Activated CD4-positive, alpha-beta T cell treated with anti-CD3 and anti-CD28 coated beads for 36 hours (primary cell): ENCODE measurements at places on chromosomes 4 and X.
A peak's percentile ranks its signal among the peaks of the same experiment; 100 is the strongest.

DNA sequence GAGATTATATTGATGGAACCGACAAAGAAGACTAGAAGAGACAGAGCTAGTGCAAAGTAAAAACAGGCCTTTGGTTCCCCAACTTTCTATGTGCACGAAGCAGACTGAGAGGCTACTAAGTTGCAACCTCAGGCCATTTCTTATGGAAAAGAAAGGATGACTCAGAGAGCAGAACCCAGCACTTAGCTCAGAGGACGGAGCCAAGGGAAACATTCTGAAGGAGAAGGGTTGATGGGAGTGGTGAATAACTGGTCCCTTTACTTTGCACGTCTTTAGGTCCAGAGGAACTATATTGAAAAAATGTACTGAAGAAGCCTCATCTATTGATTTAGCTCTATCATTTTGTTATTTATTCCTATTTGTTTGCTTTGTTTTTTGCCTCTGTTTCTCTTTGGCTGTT, 182.1 kb downstream of the CPE start:
- no peak for DNase-seq

DNA sequence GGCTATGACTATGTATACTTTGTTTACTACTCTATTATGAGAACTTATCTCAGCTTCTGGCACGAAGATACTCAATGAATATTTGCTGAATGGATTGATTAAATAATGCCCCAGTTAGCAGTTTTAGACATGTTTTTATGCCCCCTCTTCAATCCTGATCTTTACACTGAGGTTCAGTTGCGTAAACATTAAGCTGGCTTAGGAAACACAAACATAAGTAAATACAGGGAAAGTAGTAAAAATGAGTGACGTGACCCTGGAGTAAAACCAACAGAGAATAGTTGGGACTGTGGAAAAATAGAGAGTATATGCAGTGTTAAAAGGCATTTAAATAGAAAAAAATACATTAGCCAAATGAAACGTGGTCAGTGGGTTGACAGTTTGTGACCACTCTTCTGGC, 387.0 kb upstream of the ACTRT1 start:
- no peak for DNase-seq

DNA sequence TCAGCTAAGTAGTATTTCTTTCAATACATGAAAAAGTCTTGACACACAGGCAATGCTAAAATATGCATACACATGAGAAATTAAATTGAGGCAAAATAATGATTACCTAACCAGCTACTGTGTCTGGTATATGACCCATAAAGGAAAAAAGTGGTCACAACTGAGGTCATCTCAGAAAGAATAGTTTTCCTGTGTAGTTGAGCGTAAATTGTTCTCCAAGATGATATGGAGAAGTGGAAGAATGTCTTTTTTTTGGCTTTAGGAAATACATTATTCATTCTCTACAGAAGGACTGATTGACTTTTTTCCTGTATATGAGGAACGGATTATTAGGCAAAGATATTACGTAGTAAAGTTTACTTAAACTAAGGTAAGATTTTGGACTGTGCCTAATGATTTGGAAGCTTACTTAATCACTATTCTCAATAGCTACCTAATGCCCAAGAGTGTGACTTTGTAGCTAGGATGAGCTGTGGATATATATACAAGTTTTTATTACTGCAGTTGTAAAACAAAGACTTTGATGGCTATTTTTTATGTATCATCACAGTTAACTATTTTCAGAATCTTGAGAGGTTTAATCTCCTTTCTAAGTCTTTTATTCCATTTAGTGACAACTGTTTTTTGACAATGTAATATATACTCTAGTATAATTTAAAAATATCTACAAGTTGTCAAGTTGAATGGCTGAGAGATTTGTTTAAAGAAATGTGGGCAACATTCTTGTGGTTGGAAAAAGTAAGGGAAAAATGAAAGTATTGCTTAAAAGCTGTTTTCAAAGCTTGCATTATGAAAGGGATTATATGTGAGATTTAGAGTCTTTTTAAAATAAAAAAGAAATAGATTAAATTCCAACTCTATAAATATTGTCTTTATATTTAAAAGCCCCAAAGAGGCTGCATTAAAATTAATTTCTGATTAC, 100.2 kb downstream of the PDLIM5 start:
- DNase-seq: no peak

DNA sequence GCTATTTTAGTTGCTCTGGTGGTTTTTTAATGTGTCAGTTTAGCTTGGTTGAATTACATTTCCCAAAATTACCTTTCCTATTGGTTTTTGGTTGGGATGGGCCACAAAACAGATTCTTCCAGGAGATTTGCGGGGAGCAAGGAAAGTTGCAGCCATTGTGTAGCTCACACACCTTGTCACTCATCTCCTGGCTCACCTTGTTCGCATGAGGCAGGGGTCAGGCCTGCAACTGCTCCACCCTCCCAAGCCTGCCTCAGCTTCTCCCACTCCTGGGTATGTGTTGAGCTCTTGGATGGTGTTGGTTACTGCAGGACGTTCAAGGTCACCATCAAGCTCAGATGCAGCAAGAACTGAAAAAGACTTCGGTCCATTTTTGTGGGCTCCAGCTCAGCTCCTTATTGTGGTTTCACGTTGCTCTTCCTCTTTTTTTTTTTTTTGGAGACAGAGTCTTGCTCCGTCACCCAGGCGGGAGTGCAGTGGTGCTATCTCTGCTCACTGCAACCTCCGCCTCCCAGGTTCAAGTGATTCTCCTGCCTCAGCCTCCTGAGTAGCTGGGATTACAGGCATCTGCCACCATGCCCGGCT, 95.6 kb upstream of the METTL14 start:
- no peak for DNase-seq

GRCh38 chrX:140944710-140945109, 57.7 kb upstream of the SPANXB1 start:
- DNase-seq: no peak

DNA sequence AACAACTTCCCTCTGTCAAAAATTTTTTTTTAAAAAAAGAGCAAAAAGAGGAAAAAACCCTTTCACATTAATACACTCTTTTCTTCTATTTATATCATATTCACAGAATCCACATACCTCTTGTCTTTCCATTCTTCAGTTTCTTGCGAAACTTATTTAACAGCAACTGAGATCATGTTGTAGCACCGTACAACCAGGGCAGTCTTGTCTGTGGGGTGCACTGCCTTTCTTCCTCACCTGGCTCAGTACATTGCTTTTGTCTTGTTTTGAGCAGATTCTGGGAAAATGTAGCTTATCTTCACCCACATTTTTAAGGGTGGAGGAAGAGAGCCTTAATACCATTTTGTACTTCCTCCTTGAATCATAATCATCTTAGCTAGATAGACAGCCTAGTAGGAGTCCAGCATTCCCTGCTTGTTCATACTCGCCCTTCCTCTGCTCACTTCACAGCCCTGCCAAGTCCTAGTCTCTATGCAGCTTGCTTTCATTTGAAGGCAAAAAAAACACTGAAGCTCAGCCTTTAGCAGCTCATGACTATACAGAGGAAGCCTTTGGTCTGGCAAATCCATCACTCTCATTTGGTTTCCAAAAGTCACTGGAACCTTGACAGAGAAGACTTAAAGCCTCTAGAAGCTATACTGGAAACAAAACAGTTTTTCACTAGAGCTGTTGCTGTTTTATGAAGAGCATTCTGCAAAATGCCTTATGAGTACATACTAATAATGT, 140.6 kb upstream of the BANK1 start:
- DNase-seq: no peak

- DNase-seq: no peak
These were observed 15.3 kb downstream of the BMX start for GRCh38 chrX:15515931-15516330.

- DNase-seq: no peak
These were observed 54.3 kb upstream of the TET2 start for GRCh38 chr4:105092356-105092755.

DNA sequence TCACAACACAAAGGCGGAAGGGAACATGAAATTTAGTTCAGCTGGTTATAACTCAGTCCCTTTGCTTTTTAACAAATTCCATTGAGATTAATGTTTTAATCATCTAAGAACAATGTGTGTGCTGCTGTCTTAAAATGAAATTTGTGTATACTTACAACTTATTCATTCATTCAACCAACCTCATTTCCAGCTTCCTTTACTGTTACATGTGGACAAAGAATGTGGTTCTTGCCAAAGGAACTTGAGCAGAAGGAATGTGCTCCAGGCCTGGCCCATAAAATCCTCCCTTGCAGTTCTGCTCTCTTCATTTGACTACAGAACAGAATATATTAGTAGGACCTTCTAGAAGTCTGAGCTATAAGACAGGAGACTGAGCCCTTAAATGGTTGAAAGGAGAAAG, 176.8 kb upstream of the GLRA2 start:
- DNase-seq: no peak

GRCh38 chrX:54891573-54891972, 29.1 kb upstream of the TRO start:
- DNase-seq: peak; percentile 51

GRCh38 chr4:1246901-1247863, 1.7 kb downstream of the CTBP1 start:
- DNase-seq: peak; percentile 57

- no peak for DNase-seq
These were observed 799.5 kb downstream of the RPA4 start for GRCh38 chrX:97682991-97683840.

- no peak for DNase-seq
These were observed 48.3 kb downstream of the RAB33B start for GRCh38 chr4:139501927-139502899.

DNA sequence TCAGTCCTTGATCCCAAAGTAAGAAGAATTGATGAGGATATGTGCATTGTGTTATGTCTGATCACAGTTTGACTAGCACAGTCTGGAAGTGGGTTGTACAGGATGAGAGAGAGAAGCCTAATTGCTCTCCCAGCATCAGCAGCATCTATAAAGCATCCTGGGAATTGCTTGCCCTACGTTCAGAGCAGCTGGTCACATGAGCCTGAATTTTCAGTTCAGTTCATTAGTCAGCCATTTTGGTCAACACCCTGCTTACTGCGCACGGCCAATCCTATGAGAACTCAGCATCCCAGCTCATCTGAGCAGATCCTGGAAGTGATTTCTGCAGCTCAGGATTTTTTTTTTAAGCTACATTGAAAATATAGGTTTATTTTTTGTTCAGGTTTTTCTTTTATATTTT, at the start of gene RUFY3:
Gene RUFY3 (plus strand): TSS at position 218 of the 400 bp plus-strand sequence. CDS start 610 bp downstream, outside the sequence.
- DNase-seq: no peak

DNA sequence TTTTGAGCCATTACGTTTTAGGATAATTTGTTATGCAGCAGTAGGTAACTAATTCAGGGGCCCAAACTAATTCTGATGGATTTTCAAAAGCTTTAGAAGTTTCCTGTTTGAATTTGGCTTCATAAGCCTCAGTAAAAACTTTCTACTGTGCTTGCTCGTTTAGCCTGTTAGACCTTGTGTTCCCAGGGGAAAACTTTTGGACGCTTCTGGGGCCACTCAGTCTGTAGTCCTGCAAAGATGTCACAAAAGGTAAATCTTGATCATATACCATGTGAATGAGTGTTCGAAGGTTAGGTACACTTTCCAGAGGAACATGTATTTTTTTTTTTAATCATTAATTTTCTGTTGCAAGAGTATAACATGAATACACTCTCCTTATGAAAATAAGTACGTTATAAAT, 70.7 kb downstream of the SUPT20HL2 start:
- no peak for DNase-seq

GRCh38 chr4:100049872-100050271, 99.8 kb upstream of the H2AZ1 start:
- DNase-seq: no peak

- DNase-seq: no peak
These were observed 17.5 kb upstream of the RGN start for GRCh38 chrX:47060708-47061107.

DNA sequence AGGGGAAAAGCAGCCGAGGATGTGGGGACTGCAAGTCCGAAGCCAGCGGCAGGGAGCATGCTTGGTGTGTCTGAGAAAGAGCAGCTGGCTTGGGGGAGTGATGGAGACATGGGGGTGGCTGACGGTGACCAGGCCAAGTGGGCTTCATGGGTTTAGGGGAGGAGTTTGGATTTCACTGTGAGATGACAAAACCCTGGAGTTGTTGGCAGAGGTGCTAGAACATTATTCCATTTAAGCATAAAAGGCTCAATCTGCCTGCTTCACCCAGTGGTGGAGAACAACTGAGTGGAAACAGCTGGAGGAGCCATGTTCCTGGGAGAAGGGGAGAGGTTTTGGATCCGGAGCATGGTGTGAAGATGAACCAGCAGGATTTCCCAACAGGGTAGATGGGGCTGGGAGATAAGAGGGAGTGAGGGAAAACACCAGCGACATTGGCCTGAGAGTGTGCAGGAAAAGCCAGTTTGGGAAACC, 318.0 kb upstream of the TAPT1 start:
- DNase-seq: no peak

DNA sequence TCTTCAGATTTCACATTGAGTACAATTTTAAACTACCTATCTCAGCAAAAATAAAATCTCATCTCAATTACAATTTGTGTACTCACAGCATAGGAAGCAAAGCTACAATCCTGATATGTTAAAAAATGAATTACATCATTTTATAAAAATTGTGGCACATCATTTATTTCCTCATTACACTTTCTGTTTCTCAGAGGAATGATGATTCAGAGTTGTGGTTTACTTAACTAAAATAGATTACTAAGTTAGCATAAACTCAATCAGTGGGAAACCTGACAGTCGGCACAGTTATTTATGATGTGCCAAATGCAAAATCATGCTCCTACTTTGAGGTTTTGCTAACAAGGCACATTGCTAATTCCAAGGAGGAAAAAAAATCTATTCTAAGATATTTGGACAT, 325.0 kb downstream of the FBXO8 start:
- no peak for DNase-seq

- no peak for DNase-seq
These were observed 35.4 kb downstream of the WDR1 start for GRCh38 chr4:10081218-10081606.

DNA sequence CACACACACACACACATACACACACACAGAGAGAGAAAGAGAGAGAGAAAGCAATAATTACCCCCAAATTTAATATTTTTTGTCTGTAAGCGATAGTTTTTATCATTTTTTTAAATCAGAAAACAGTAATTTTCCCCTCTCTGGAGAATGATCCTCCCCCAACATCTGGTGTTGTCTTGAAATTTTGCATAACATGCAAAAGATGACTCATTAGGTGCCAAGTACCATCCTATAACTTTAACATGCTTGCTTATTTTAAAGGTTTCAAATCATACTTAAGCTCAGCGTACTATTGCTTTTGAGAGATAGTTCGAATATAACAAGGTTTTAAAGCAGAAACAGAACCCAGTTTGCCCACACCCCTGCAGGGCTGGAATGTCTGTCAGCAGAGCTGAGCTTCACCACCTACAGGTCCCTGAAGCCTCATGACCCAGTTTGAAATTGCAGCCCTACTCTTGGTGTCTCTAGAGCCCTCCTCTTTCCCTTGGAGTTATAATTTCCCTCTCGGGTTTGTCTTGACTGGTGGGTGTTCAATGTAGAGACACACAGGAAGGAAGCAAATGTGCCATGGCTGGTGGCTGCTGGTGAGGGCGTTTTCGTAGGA, 175.0 kb upstream of the HS3ST1 start:
- no peak for DNase-seq

GRCh38 chr4:113905301-113905700, 74.1 kb downstream of the ARSJ start:
- DNase-seq: no peak

DNA sequence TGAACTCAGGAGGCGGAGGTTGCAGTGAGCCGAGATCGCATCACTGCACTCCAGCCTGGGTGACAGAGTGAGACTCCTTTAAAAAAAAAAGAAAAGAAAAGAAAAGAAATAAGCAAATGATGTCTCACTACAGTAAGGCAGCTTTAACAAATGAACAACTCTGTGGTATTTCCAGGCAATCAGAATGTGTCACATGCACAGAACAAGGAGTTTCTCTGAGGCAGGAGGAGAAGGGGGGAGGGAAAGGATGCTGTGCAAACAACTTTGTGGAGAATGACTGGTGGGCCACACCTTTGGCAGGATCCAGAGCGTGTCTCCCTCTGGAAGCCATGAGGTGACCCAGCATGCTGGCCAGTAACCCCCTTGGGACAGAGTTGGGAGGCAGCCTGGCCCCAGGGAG, 57.6 kb downstream of the RAI2 start:
- no peak for DNase-seq
